ENCODE measurements at places on chromosomes 13 and 19.

DNA sequence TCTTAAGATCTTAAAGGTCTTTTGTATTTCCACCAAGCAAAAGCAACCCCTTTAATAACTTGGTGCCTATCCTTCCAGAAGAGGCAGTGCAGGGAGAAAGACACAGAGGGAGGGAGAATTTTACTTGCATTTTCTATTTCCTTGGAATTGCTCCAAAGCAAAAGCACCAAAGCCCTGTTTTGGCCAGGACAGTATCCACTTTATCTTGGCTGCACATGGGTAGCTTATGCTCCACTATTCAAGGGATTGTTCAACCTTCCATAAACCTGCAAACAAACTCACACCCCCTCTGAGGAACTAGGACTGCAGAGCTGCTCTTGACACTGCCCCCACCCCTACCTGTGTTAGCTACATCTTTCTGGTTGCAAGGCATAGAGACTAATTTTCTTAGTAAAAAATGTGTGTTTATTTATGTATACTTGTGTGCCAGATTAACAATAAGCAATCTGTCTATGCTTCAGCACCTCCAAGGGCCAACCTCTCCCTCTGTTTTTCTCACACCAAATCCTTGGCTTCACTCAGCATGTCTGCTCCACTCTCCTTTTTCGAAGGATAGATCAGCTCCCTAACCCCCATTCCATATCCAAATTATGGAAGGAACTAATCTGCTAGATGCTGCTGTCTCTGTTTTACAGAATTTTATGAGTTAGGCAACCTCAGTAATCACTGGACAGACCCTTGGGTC, 68.1 kb upstream of the KLF12 start:
- DNase-seq: no peak

DNA sequence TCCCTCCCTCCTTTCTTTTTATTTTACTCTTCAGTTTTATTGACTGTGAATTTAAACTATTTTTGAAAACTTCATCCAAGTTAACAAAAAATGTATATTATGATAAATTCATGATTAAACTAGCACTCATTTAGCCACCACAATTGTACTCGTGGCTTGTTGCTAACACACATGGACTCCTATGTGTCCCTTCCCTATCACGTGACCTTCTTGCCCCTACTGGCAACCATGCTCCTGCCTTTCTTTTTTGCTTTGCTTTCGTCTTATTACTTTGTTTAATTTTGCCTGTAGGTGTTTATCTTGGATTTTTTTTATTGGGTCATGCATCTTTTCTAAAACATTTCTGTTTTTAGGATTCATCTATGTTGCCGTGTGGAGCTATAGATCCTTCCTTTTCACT, 8.2 kb downstream of the CLC start:
- DNase-seq: no peak

DNA sequence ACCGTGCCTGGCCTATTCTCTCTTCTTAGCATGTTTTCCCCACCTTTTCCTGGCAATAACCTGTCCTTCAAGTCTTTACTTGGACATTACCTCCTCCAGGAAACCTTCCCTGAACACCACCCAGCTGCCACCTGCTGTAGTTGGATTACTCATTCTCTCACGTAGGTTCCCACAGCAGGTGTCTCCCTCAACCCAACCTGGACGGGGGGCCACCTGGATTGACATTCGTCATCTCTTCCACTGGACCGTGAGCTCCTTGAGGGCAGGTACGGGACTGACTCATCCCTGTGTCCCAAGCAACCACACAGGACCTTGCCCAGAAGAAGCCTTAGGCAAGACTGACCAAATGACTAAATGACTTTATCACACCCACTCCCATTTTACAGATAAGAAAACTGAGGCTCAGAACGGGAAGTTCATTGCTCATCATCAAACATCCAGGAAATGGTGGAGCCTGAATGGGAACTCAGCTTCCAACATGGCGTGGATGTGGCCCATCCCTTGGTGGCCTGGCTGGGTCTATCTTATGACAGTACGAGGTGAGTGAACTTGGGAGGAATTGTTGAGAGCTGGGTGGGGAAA, 3.5 kb upstream of the KLK6 start:
- DNase-seq: no peak

- no peak for DNase-seq
Observed at GRCh38 chr13:75329723-75330122, 152.2 kb downstream of the TBC1D4 start.

GRCh38 chr19:1864480-1865171, 1.2 kb upstream of the KLF16 start:
- DNase-seq: peak; percentile 68

DNA sequence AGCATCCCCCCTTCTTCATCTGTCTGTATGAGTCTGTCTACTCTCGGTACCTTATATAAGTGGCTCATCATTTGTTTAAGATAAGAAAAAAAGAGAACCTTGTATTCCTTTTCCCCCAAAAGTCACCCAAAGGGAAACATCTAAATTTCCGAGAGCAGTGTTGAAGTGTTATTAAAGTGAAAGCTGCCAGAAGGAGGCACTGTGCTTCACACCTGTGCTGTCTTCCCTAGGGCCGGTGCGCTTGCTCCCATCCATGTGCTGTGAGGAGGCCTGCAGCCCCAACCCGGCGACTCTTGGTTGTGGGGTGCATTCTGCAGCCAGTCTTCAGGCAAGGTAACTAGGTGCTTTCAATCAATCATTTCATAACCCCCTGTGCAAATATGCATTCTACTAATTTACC, 97.5 kb downstream of the TNFRSF19 start:
- no peak for DNase-seq

DNA sequence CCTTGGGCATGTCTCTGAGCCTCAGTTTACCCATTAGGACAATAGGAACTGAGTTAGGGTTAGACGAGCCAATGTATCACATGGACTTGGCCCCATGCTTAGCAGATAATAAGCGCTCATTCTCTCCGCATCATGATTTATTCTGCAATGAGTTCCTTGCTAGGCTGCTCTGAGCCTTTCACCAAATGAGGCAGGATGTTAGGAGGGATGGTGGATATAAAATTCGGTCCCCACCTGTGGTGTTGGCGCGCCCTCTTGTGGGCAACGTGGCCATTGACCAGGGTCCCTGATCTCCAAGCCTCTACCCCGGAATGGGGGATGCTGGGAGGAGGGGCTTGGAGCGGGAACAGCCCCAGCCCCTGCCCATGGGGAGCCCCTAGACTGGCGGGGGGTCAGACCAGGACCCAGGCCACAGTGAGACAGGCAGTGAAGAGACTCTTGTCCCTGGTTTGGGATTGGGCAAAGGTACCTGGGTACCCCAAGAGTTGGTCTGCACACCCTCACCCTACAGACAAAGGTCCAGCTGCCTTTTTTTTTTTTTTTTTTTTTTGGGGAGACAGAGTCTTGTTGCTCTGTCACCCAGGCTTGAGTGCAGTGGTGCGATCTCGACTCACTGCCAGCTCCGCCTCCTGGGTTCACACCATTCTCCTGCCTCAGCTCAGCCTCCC, 43.9 kb downstream of the CERS4 start:
- DNase-seq: peak; percentile 84

DNA sequence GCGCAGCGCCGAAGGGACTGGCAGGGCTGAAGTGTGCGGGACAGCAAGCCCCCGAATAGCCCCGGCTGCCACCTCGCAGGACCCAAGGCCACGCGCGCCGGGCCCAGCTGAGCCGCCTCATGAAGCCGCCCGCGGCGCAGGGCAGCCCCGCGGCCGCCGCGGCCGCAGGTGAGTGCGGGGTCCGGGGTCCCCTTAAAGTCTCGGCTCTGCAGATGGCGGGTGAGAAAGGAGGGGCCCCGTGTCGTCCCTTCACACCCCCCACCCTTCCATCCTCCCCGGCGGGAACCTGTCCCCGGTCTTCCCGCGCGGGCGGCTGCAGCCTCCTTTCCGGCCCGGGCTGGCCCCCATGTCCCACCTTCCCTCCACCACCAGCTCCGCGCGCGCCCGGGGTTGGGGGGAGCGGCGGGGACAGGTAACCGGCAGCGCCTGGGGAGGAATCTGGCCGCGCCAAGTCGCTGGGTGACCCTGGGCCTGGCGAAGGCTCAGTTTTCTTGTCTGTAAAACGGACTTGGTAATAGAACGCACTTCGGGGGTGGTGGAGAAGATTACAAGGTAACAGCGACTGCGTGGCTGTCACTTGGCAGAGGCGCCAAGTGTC, 338 bp downstream of the RGCC start:
- DNase-seq: no peak

GRCh38 chr19:46449228-46449627, 20.5 kb upstream of the PNMA8C start:
- no peak for DNase-seq

- peak; percentile 29 for DNase-seq
Observed at GRCh38 chr19:11984986-11985385, 20.1 kb downstream of the ZNF763 start.

GRCh38 chr13:78719367-78719766, 60.4 kb upstream of the OBI1 start:
- no peak for DNase-seq

DNA sequence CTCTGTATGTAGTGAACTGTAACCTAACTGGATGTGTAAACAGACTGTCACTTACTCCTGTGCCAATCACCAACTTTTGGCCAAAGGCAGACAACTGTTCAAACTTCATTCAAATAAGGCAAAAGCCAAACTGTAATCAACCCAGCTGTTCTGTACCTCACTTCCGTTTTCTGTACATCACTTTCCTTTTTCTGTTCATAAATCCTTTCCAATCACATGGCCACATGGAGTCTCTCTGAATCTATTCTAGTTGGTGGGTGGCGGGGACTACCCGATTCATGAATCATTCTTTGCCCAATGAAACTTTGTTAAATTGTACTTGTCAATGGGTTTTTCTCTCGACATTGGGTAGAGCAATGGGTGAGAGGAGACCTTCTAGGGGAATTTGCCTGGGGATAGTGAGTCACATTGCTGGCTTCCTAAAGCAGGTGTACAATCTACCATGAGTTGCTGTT, 178.3 kb upstream of the RFC3 start:
- DNase-seq: no peak

Measured in CD4-positive, alpha-beta T cell treated with Interleukin-17A for 1 hour (primary cell).